ENCODE measurements at places on chromosomes 7 and 10.

- no peak for DNase-seq
These were observed 683 bp downstream of the MACROH2A2 start for GRCh38 chr10:70053218-70053840.

- no peak for DNase-seq
These were observed 20.8 kb upstream of the HGF start for GRCh38 chr7:81790686-81791085.

GRCh38 chr7:157506268-157506667 is 169.5 kb downstream of the DNAJB6 start:
- no peak for DNase-seq

DNA sequence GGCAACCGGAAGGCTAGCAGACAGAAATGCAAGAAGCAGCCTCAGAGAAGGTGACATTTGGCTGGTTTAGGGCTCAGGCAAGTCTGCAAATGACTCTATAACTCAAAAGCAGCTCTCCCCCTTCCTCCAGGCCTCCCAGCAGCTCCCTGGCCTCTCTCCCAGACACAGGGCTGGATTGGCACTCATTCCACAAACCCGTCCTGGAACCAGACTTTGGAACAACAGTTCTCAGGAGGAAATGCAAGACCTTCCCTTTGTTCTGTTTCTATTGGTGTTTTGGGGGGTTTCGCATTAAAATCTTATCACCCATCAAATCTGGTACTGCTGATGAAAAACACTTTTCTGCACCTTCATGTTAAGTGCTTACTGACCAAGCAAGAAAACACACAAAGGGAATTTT is 40.3 kb upstream of the EFCAB10 start:
- no peak for DNase-seq

DNA sequence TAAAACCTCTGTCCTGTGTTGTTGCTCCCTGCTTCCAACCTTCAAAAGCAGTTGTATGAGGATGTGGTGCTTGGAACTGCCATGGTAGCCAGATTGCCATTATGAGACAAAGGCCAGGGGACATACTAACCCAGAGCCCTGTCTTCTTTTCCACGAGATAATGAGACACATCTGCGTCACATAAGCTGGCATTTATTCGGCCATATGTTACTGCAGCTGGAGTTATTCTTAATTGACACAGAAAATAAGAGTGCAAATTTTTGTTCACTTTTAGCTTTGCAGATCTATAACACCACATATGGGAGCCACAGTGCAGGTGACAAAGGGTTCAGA is 15.5 kb upstream of the PDLIM1 start:
- DNase-seq = no peak

- peak; percentile 6 for DNase-seq
These were observed 60.8 kb downstream of the RHOBTB1 start for GRCh38 chr10:60883187-60883586.

DNA sequence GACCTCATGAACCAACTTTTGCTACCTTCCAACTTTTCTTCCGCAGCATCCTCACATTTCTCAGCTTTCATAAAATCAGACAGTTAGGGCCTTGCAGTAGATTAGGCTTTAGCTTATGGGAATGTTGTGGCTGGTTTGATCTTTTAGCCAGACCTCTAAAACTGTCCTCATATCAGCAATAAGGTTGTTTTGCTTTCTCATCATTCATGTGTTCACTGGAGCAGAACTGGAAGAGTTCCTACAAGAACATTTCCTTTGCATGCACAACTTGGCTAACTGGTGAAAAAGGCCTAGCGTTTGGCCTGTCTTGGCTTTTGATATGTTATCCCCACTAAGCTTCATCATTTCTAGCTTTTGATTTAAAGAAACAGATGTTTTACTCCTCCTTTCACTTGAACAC is 130.0 kb upstream of the LRRTM3 start:
- no peak for DNase-seq

- no peak for DNase-seq
These were observed 82.1 kb downstream of the GRID1 start for GRCh38 chr10:86284355-86285105.

DNA sequence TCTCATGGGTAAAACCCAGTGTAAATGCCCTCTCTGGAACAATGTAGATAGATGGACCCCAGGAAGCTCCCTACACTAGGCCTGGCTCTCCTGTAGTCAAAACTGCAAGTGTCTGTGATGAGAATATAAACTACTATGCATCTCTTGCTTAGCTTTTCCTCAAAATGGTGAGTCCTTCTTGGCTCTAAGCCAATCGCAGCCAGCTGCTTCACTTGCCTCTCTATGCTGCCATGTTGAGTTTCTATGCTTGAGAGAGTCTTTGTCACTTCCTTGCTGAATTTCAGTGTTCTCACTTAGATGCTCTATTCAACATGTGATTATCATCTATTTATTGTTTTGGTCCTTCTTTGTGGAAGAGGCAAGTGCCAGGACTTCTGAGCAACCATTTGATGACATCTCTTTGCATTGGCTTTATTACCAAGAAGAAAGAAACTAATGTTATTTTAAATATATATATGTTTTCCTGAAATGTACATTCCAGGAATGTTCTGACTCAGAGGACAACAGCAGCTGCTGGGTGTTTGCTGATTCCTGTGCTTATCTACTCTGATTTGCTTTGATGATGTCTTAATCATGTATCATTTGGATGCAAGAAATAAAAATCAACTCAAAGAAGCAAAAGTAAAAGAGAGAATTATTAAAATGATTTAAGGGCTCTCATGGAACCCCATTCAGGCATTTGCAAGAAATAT is 16.6 kb downstream of the TAS2R40 start:
- no peak for DNase-seq

DNA sequence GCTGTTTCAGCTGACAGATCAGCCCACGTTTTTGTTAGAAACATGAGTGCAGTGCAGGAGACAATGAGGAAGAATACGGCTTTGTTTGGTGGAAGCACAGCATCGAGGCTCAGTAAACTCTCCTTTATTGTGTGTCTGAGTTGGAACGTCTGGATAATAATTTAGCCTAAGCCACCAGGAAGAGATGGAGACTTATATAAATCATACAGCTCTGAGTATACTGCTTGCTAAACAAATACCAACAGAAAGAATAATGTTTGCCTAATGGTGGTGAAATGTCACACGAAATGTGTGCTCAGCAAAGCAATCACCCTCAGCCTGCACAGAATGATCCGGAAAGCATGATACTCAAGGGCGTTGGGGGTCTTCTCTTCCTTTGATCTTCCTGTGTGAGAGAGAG is 664.1 kb upstream of the ADARB2 start:
- no peak for DNase-seq
